ENCODE measurements at places on chromosomes 11 and 22.

DNA sequence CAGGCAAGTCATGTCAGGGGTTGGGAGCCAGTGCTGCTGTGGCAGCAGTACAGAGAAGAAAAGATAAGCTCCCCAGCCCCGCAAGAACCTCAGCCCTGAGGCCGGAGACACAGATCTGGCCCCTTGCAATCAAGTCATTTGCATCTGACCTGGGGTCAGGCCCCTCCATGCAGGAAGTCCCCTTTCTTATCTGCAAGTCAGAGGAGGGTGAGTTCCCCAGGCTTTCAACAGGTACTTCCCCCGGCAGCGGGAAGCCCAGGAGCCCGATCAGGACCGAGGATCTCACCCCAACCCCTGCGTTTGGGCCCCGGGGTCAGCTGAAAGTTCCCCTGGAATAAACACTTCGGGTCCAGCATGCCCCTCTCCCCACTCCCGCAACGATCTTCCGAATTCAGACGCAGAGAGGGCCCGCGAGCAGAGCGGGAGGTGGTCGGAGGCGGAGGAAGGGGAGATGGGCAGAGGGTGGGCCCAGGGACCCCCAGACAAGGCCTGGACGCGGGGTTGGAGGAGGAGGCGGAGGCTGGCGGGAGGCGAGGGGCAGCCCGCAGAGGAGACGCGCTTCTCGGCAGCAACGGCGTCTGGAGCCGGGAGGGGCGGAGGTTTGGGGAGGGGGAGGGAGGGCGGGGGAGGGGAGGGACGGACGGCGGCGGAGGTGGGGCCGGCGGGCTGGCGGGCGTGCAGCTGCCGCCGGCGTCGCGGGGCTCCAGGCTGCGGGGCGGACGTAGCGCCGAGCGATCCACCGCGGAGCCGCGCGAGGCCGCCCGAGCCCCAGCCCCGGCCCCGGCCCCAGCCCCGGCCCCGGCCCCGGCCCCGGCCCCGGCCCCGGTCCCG is at the start of gene TSPAN18:
Gene TSPAN18 (plus strand): TSS at position 680 of the 831 bp plus-strand sequence. CDS start 179,455 bp downstream, outside the sequence.
- DNase-seq: no peak

DNA sequence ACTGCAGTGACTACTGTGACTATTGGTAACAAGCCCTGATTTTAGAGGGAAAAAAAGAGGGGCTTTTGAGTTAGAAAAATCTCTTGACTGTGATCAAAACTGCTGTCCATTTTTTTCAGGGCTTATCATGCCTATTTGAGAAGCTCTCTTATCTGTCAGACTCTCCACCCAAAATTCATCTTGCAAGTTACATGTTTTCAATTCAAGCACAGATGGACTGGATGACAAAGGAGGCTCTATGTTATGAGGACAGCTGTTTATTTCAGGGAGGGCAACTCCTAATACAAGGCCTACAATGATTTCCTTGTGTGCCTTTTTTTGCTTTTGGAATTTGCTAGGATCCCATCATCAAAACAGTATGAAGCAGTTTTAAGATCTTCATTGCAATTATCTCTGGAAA is 35.2 kb upstream of the USP47 start:
- DNase-seq: no peak

GRCh38 chr11:94731880-94732601 is 36.1 kb upstream of the AMOTL1 start:
- peak; percentile 73 for DNase-seq

- no peak for DNase-seq
These were observed 89.7 kb downstream of the CCDC73 start for GRCh38 chr11:32704775-32705174.

DNA sequence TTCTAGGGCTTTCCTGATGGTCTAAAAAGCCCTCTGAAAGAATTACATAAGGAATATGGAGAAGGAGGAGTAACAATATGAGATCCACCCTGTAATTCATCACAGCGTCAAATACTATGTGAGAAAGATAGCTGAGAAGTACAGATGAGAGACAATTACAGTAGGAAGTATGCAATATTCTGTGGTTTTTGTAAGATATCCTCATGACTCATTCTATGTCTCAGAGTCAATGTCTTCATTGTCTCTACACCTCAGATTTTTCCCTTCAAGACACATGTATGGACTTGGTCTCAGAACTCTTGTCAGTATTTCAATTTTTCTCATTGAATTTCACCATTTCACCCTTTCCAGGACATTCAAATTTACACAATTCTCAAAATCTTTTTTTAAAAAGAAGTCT is 343.3 kb upstream of the CTSC start:
- DNase-seq: no peak

DNA sequence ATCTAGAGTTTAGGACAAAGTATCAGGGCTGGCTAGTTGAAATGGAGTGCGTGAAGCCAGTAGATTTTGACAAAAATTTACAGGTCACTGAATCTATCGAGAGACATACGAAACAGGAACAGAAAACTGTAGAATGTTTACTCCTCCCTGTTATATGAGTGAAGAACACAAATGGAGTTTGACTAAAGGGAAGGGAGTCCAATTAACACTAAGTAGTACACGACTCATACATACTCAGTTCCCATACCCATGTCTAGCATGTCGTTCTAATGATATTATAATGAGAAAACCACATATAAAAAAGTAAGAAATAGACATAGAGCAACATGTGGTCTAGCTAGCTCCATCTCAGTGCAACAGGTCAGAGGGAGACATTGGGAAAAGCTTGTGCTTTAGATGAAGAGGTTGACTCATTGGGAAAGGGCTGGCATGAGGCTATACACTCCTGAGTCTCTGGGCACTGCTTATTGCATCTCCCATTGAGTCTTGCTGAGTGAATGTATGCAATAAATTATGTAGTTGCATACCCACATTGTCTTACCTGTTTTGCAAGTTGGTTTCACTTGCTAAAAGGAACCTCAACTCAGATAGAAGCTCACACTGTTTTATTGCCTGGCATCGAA is 43.5 kb downstream of the CD44 start:
- DNase-seq: no peak

- DNase-seq: no peak
These were observed 287.3 kb upstream of the DDI1 start for GRCh38 chr11:103749158-103749557.

DNA sequence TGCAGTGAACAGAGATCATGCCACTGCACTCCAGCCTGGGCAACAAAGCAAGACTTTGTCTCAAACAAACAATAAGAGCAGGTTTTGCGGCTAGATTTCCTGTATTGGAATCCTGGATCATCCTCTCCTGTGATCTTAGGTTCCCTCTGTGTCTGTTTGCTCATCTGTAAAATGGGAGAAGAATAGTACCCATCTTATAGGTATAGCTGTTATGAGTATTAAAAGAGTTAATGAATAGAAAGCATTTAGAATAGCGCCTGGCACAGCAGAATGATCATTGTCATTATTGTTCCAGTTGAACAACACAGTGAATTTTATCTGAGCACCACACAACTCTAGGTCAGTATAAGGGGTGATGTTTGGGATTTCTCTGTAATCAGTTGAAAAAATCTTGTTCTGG is 10.8 kb downstream of the MARK2 start:
- no peak for DNase-seq

DNA sequence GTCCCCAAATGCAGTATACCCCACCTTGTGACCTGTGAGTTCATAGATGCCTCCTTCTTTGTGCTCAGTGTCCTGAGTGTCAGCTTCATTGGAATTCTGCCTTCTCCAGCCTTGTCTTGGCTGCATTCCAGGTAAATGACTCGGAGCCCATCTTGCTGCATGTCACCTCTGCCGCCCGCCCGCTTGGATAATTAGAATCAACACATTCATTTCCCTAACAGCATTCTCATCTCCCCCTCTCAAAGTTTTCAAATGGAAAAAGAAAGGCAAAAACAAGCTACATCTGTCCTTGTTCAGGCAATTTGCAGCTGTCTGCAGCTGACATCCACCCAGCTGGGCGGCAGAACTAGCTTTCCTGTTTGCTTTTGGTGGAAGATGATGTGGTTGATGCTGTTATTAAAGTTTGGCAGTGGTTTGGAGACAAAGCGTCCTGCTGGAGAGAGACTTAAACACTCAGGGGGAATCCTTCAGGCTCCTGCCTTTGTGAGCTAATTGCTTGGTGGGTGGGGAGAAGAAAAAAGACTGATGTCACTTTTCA is 198.8 kb upstream of the SEZ6L start:
- DNase-seq: no peak

DNA sequence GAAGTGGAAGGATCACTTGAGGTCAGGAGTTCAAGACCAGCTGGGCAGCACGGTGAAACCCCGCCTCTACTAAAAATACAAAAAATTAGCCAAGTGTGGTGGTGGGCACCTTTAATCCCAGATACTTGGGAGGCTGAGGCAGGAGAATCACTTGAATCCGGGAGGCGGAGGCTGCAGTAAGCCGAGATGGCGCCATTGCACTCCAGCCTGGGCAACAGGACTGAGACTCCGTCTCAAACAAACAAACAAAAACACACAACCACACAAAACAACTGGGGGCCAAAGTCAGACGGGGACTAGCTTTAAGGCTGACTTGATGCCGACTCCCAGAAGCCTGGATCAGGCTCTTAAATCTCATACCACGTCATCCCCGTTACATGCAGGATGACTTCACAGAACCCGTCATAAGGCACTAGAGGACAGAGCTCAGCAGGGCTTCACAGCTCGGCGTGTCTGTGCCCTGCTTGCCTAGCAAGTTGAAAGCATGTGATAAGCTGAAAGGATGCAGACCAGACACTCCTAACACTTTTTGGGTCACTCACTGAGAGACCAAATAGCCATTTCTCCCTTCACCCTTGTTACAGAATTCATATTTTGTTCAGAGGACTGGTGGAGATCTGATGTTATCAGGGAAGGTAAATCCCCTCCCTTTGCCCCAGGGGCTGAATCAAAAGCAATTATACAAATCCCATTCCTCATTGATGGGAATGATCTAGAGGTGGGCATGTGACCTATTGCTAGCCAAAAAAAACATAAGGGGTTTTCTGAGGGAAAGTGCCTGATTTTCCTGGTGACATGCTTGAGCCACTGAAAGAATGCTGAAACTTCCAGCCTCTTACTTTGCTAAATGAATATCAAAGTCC is 65.4 kb downstream of the GAB2 start:
- no peak for DNase-seq

DNA sequence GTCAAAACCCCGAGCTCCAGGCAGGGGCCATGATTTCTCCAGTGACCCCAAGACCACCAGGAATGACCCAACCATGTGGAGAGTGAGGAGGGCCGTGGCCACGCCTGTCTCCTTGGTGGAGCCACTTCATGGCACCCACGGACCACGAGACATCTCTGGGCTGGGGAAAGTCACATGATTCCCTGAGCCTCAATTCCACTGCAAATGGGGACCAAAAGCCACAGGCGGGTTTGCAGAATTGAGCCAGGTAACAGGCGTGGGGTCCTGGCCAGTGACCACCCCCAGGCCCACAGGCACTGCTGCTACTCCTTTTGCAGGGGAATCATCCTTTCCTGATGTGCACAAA is 178.9 kb downstream of the CTTN start:
- no peak for DNase-seq

Measured in skeletal muscle cell (primary cell).